ENCODE measurements at places on chromosomes 3 and 15.

DNA sequence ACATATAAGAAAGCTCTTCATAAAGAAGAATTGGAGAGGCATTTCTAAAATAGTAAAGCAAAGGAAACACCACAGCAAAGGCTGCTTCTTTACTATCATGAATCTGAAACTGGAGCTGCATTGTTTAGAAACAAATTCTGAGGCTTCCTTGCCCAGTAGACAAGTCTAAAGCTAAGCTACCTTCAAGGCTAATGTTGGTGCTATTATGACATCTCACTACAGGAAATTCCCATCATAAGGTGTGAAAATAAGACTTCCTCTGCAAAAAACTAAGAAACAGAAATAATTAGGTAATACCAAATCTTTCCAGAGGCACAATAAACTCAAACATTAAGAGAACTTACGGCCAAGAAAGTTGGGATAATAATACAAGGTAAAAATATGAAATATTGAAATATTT is 89.9 kb upstream of the P3H2 start:
- no peak for DNase-seq

DNA sequence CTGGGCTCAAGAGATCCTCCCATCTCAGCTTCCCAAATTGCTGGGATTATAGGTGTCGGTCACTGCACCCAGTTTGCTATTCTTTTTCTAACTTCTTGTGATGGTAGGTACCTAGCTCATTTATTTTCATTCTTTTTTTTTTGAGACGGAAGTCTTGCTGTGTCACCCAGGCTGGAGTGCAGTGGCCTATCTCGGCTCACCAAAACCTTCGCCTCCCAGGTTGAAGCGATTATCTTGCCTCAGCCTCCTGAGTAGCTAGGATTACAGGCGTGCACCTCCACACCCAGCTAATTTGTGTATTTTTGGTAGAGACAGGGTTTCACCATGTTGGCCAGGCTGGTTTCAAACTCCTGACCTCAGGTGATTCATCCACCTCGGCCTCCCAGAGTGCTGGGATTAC is 30.1 kb upstream of the RAD51 start:
- no peak for DNase-seq

- DNase-seq = no peak
Measured at GRCh38 chr3:11185564-11186317, 31.4 kb downstream of the HRH1 start.

GRCh38 chr3:29731050-29731449 is 450.2 kb downstream of the RBMS3 start:
- DNase-seq = no peak

DNA sequence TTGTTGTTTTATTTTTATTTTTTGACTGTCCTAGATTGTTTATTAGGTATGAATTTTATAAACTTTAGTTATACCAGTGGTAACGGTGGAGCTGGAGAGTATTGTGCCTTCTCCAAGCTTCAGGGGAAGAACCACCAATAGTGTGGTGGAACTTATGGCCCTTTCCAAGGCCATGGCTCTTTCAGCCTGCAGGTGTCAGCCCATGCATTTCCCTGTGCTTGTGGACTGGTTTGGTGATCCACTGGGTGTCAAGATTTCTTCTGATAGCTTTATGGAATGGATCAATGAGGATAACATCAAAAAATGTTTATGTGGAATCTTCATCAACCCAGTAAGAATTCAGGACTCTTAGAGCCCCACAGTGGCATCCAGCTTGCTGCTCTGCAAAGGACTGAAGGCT is 19.2 kb upstream of the SCAMP5 start:
- no peak for DNase-seq

DNA sequence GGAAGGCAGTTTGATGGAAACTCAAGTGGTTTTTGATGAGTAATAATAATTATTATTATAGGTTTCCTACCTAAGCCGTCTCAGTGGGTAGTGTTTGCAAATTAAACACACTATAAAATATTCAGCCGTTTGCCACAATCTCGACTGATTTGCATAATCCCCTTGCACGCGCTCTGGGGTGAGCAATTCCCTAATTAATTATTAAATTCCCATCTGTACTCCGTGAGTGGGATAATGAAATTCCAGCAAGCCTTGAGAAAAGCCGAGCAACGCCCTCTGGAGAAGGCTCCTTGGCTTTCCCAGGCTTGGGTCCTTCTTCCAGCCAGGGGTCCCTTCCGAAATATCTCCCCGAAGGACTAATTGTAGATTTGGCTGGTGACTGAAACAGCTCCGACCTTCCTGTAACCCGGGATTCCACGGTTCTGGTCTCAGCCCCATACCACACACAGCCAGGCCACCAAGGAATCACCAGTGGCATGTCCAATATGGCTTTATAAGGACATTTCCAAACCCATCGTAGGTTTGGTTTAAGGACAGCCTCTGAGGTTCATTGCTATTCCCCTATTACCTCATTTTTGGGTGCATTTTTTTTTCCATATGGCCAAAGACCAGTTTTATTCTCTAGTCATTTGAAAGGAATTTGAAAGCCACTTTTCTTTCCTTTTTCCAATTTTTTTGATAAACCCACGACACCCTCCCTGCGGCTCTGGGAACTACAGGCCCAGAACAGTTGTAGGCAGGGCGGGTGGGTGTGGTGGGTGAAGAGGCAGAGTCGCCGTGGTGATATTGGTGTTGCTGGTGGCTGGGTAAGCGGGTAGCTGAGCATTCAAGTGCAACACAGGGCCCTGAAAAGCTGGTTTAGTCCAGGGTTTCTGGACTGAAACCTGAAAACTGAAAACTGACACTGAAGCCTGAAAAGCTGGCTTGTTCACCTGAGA is 33.2 kb upstream of the RGMA start:
- DNase-seq = no peak

- no peak for DNase-seq
Measured at GRCh38 chr15:77553257-77553656, 79.5 kb downstream of the LINGO1 start.

DNA sequence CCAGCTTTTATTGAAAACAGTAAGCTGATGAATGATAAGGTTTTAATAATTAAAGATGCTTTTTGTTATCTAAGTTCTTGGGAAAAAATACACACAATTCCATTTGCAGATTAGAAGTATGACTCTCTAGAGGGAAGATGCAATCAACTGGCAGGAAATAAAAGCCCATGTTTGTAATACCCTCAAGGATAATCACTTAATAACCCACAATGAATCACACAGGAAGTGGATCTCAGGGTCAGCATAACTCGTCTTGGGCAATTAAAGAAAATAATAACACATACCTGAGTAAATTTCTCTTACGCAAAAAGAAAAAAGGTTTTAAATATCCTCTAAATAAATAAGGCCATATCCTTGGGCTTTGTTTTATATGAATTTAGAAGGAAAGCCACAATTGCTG is 9.4 kb upstream of the EID1 start:
- DNase-seq = no peak

DNA sequence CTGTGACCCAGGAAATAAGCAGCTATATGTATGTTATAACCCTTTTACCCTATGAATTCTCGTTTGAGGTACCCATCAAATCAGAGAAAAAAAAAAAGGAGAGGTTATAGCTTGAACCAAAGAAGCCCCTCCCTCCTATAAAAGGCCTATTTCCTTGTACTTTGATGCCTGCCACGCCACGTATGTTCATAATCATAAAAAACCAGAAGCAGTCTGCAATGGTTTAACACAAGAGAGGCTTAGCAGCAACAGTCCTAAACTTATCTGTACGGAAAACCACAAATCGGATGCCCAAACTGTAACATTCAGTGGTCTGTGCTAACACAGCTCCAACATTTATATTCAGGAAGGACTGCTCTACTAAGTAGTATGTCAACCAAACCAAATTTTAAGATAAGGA is 21.2 kb downstream of the CCR8 start:
- DNase-seq = no peak

- no peak for DNase-seq
Measured at GRCh38 chr3:194069421-194070219, 66.3 kb upstream of the HES1 start.

GRCh38 chr3:143132246-143132980 is 12.8 kb downstream of the CHST2 start:
- peak; percentile 30 for DNase-seq

DNA sequence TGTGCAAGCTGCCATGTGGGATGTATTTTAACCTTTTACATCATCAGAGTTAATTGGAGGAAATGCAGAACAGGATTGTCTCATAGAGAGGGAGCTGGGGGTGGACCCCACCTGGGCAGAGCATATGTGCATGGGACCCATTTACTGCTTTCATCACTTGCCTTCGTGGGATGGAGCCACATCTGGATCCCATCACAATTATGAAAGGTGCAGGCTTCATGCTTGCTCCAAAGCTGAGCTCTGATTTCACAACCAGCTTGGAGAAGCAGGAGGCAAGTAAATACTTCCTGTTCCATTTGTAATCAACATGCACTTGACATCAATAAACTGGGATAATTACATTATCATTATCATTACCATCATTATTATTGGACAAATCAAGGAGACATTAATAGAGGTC is 161.9 kb downstream of the ALDH1A2 start:
- DNase-seq = no peak

DNA sequence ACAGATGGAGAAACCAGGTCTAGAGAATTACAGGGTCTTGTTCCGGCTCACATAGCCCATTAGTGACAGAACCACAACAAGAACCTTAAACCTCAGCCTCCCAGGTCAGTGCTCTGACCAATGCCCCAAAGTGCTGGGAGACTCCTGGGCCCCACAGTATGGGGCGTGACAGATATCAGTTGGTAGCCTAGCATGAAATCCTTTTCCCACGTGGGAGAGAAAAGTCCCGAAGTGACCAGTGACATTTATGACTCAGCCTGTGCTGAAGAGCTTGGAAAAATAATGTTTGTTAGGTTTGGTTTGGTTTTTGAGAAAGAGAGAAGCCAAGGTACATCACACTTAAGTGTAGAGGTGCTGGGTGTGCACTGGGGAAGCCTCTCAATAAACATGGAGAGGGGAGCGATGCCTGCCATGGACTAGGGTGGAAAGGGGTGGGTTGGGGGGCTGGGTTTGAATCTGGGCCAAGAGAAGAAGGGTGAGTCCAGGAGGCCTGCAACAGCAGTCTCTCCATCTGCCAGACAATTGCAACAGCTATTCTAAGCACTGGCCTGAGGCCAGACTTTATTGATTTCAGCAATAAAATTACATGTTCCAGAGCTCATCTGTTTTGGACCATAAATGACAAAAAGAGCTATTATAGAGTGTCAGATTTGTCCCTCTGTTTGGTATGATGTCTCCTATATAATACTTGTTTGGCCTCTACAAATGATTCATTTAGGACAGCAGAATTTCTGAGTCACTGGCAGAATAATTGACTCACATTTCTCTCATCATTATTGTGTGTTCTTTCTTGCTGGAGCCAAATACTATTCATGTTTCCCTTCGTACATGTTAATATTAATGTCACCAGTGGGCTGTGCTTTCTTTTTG is 43.4 kb downstream of the C2CD4A start:
- no peak for DNase-seq

- DNase-seq = no peak
Measured at GRCh38 chr15:29934251-29934650, 112.0 kb upstream of the TJP1 start.

- no peak for DNase-seq
Measured at GRCh38 chr3:18077128-18077840, 334.9 kb upstream of the TBC1D5 start.

DNA sequence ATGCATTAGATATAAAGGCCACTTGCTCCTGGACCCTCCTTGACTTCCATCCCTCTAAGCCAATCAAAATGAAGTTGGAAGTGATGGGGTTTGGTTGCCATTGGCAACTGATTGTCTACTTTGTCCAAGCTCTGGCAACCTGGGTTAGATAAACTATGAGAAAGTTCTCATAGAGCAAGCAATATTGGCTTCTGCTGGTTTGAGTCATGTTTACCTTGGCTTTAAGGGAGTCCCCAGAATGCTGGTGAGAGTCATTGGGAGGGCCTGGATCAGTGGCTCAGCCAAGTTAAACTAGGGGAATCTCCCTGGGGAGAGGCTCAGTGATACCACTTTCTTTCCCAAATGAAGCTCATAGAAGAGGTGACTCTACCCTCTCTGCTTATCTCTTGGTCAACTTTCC is 176.3 kb upstream of the ROPN1 start:
- DNase-seq = no peak

- DNase-seq = no peak
Measured at GRCh38 chr3:157335233-157336076, 101.2 kb upstream of the PTX3 start.

GRCh38 chr15:48565560-48566482 is 79.7 kb downstream of the FBN1 start:
- DNase-seq = no peak

GRCh38 chr3:170233530-170233929 is 11.3 kb downstream of the PRKCI start:
- no peak for DNase-seq

GRCh38 chr3:162334537-162334936 is 837.9 kb downstream of the OTOL1 start:
- no peak for DNase-seq

- no peak for DNase-seq
Measured at GRCh38 chr15:74893627-74894026, 3.8 kb downstream of the MPI start.

DNA sequence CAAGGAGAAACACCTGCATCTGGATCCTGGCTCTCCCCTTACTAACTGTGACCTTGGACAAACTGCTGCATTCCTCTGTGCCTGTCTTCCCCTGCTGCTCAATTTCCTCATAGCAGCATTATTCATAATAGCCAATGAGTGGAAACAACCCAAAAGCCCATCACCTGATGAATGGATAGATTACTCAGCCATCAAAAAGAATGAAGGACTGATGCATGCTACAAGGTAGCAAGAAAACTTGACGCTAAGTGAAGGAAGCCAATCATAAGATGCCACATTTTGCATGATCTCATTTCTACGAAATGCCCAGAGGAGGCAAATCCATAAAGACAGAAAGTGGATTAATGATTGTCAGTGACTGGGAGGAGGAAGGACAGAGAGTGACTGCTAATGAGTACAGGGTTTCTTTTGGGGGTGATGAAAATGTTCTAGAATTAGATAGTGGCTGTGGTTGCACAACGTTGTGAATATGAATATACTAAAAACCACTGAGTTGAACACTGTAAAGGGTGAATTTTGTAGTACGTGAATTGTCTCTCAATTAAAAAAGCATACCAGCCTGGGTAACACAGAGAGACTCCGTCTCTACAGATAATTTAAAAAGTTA is 11.2 kb downstream of the IGDCC4 start:
- no peak for DNase-seq

DNA sequence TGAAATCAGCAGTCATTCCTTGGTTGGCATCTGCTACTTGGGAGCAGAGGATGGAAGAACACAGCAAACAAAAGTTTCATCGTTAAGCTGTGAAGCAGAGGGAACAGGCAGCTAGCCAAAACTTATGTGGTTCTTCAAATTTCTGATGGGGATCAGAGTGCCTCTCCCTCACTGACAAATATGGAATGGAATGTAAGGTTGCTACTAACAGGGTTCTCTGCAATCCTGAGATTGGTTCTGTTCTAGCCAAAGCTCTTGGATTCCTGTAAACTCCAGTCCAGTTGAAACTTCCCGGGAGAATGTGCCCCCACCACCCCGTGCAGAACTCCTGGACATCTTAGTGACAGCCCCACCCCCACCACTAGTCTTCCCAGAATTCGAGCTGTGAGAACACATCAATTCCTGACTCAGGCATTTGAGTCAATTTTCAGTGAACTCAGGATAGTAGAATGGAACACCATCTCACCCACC is 55.9 kb upstream of the PHLDB2 start:
- no peak for DNase-seq

GRCh38 chr3:12706504-12707253 is 42.8 kb upstream of the RAF1 start:
- peak; percentile 71 for DNase-seq

GRCh38 chr3:177346878-177347277 is 149.6 kb upstream of the TBL1XR1 start:
- no peak for DNase-seq

All from GM13977 (cell line).